Upper lobe of left lung (tissue), 6 donors: ENCODE measurements at places on chromosomes 13 and 19.

- H3K27me3 ChIP-seq: no peaks in the 10 kb centered on the region
- no peak for DNase-seq
- no peak overlapping the region for H3K4me3 ChIP-seq
- H3K27ac ChIP-seq: no peak overlapping the region
These were observed 27.1 kb downstream of the FAM216B start for GRCh38 chr13:42808341-42808940.

DNA sequence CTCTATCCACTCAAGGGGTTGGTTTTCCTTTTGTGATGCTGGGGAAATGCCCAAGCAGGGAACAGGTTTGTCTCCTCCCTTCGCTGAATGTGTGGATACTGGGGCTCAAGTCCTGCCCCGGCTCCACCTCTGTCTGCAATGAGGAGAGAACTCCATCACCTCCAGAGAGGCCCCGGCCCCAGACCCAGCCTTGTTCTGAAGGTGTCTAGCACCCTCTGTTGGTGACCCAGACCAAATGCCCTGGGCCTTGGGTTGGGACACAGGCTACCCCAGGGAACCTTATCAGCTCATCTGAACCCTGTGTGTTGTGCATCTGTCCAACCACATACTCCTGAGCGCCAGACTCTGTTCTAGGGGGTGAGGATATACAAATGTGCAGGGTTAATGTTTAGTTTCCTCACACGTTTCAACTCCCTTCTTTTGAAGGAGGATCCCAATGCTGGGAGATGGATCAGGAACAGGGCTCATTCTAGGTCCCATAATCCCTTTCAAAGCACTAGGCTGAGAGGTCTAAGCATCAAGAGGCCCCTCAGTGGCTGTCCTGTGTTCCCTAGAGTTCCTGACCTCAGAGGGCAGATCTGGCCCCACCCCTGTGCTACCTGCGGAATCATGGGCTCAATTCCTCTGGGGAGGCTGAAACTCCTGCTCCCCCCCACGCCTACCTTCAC, 112.5 kb upstream of the SLC7A1 start:
- H3K4me1 ChIP-seq: no peaks in the 10 kb centered on the region
- DNase-seq: peak; percentile 28
- no peaks in the 10 kb centered on the region for H3K27me3 ChIP-seq
- H3K36me3 ChIP-seq: no peaks in the 10 kb centered on the region

DNA sequence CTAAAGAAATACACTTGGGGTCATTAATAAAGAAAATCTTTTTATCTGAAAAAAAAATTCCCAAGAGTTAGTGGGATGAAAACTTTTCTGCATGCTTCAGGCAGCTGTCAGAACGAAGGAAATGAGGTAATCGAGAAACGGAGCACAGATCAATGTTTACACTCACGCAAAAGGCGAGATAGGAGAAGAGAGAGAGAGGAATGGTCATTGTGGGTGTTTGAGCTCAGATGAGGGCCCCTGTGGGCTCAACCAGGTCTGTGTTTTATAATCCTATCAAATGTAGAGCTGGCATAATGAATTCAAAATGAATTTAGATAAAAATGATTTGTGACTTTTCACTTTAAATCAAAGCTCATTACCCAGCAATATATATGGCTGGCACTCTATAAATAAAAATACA, 6.3 kb upstream of the RXFP2 start:
- no peaks in the 10 kb centered on the region for H3K27me3 ChIP-seq
- no peaks in the 10 kb centered on the region for H3K4me1 ChIP-seq
- H3K4me3 ChIP-seq: peak overlapping the region; percentile 25
- DNase-seq: no peak
- no peaks in the 10 kb centered on the region for H3K36me3 ChIP-seq

GRCh38 chr13:35600137-35600536, 123.6 kb upstream of the MAB21L1 start:
- H3K27me3 ChIP-seq: no peaks in the 10 kb centered on the region
- no peaks in the 10 kb centered on the region for H3K36me3 ChIP-seq

- no peaks in the 10 kb centered on the region for H3K27me3 ChIP-seq
- no peak overlapping the region for H3K27ac ChIP-seq
- no peak for DNase-seq
These were observed 9.2 kb upstream of the MEX3D start for GRCh38 chr19:1577090-1577928.

DNA sequence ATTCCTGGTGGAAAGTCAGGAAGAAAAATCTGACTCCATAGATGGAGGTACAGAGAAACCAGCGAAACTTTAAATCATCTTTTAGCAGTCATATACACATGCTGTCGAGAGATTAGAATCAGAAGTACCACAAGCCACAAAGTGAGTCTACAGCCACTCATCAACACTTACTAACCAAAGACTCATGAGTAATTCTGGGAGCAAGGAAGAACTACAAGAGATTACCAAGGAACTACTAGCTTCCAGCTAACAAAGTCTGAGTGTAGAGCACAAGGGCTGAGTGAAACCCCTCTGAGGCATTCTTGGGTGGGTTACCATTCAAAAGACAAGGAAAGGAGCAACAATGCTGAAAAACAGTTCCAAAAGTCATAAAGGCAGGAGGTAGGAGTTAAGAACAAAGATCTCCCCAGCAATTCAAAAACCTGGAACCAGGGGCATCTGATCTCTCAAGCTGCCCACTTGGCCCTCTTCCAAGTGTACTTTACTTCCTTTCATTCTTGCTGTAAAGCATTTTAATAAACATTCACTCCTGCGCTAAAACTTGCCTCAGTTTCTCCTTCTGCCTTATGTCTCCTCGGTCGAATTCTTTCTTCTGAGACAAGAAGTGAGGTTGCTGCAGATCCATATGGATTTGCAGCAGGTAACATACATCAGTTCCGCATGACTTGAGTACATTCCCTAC, 13.0 kb downstream of the RBM26 start:
- DNase-seq: no peak
- H3K36me3 ChIP-seq: no peaks in the 10 kb centered on the region
- no peaks in the 10 kb centered on the region for H3K27me3 ChIP-seq
- H3K27ac ChIP-seq: no peak overlapping the region

- H3K4me3 ChIP-seq: no peak overlapping the region
- DNase-seq: no peak
- H3K27ac ChIP-seq: no peak overlapping the region
- H3K36me3 ChIP-seq: peaks cover 2% of the 10 kb centered on the region
These were observed 46.8 kb downstream of the SLC7A1 start for GRCh38 chr13:29548722-29549121.

DNA sequence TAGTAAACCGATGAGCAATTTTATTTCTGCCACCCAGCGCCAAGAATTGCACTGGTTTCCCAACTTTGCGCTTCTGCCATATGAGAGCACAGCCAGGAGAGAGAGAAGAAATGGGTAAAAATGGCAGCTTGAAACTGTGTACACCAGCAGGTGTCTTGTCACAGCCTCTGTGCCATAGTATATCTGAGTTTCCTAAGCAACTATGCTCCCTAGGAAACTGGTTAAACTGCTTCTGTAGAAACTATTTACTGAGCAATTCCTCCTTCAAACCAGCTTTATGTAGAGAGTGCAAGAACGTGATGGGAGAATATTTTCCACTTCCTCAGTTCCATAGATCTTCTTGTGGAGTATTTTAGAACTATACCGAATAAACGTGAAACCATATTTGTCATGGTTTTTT, 1361.3 kb downstream of the PCDH9 start:
- no peak for DNase-seq
- no peaks in the 10 kb centered on the region for H3K36me3 ChIP-seq
- H3K4me1 ChIP-seq: no peaks in the 10 kb centered on the region
- H3K27me3 ChIP-seq: no peaks in the 10 kb centered on the region
- H3K4me3 ChIP-seq: no peak overlapping the region

DNA sequence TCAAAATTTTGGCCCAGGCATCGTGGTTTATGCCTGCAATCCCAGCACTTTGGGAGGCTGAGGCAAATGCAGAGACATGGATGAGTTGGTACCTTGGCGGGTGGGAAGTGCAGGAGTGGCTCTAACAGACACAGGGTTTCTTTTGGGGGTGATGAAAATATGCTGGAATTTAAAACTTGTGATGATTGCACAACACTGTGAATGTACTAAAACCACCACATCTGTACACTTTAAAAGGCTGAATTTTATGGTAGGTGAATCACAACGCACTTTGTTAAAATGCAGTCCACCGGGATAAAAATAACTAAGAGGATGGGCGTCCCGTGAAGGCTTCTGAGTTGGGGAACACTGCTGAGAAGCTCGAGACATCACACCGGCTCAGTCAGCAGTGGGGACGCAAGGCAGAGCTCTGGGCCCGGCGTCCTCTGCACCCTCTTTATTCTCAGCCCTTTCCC, 47.1 kb downstream of the MLLT1 start:
- no peak overlapping the region for H3K4me3 ChIP-seq
- peak overlapping the region; percentile 88 for H3K27ac ChIP-seq
- H3K4me1 ChIP-seq: peaks cover 55% of the 10 kb centered on the region

GRCh38 chr13:97573011-97573410, 139.0 kb downstream of the RAP2A start:
- H3K27me3 ChIP-seq: no peaks in the 10 kb centered on the region
- H3K4me3 ChIP-seq: no peak overlapping the region
- H3K27ac ChIP-seq: no peak overlapping the region
- no peaks in the 10 kb centered on the region for H3K36me3 ChIP-seq
- H3K4me1 ChIP-seq: no peaks in the 10 kb centered on the region

DNA sequence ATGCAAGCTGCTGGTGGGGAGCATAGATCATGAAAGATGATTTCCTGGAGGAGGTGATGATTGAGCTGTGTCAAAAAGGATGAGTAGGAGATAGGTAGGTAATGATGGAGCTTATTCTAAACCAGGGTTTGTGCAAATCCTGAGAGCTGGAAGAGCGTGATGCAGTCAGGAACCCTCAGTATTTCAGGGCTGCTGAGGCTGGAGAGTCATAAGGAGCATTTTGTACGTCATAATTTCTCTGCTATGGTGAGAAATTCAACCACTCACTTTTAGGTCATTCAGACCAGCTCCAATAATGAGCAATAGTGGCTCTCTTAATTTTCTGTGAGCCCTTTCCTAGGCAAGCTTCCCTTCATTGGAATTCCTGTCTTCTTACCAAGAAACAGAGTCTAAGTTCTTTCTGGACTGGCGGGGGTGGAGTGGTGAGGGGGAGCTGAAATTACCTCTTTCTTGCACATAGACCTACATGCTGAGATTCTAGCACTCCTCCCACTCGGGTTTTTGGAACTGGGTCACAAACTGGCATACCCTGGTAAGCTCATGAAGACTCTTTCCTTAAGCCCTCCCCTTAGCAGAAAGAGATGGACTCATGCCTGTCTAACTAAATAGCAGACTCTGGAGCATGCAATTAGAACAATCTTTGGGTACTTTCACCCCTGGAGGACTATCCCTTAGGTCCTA, 62.2 kb upstream of the MYCBP2 start:
- H3K27ac ChIP-seq: no peak overlapping the region
- H3K4me3 ChIP-seq: no peak overlapping the region

DNA sequence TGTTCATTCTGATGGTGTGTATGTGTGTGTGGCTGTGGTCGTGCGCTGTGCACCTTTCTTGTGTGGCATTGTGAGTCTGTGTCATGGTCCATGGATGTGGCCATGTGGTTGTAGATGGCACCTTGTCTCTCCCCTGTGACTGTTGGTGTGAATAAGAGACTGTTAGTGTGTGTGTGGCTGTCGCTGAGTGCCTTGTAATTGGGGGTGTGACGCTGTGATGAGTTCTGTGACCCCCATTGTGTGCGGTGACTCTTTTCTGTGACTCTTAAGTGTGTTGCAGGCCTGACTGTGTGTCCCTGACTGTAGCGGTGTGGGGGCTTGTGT, 804 bp downstream of the PLPPR2 start:
- H3K27me3 ChIP-seq: no peaks in the 10 kb centered on the region
- peaks cover 6% of the 10 kb centered on the region for H3K4me1 ChIP-seq
- H3K36me3 ChIP-seq: peaks cover 19% of the 10 kb centered on the region
